IPS-NIHi11 (cell line): ENCODE measurements at places on chromosomes 11 and 22.
A peak's percentile ranks its signal among the peaks of the same experiment; 100 is the strongest.

GRCh38 chr22:17950651-17951214 lies 73.6 kb downstream of the MICAL3 start:
- DNase-seq, result no peak

GRCh38 chr11:126133901-126134300 lies 71.2 kb upstream of the CDON start:
- no peak for DNase-seq

GRCh38 chr22:37880668-37881440 lies 25.2 kb upstream of the MICALL1 start:
- DNase-seq, result no peak

DNA sequence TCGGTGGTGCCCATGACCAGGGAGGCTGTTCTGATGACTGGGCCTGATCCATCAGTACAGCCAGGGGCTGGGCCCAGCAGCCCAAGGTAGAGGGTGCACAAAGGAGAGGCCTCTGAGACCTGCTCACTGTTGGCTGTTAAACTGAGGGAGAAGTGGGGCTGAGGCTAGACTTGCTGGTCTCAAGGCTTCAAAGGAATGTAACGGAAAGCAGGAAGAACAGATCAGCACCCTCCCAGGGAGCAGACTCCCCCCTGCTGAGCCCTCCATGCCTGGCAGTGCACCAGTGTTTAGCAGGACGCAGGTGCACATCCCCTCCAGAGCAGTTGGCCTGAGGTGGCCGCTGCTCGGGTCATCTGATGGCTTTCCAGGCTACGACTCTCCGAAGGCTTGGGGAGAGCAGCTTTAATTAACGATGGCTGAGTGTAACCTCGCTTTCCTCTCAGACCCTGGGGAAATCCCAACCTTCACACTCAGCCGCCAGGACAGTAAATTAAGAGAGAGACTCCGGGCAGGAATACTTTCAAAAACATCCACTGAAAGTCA lies 255.7 kb upstream of the NARS2 start:
- peak; percentile 26 for DNase-seq

- no peak for DNase-seq
Observed at GRCh38 chr11:57560146-57560545, 7.3 kb downstream of the UBE2L6 start.

- no peak for DNase-seq
Observed at GRCh38 chr22:26646158-26646557, 11.2 kb upstream of the MIAT start.

GRCh38 chr11:131809203-131809918 lies 438.9 kb downstream of the NTM start:
- no peak for DNase-seq

DNA sequence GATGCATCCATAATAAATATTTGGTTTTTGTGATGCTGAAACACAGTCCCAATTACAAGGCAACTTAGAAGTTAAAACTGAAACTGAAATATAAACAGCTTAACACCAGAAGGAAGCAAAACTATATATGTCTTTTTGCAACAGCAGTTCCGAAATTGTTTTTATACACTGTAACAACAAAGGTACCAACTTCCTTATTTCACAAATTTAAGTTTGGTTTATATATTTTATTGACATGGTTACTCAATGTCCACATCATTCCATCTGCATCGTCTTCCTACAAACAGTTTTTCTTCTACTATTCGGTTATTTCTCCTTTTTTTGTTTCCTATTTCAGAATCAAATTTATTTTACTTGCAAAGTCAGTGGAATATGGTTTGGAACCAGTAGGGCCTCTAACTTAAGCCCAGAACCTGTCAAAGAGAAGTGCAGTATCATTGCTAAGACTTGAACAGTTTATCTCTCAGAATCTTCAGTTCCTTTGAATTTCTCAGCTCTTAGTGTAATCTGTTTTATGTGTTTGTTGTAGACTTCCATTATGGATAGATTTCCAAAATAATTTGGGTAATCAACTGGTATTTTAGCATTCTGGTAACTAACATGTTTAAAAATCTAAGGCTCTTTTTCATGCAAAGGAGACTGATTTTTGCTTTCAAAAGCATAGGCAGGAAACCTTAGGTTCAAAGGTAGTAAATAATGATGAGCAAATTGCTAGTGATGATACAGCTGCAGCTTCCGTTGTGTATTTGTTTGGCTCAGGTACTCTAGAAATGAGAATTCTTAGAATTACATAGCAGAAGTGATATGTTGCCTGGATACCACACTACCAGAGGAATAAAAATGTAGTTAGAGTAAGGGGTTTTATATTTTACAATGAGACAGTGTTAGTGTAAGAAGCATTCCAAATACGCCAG lies 8.2 kb upstream of the HSPA8 start:
- no peak for DNase-seq

DNA sequence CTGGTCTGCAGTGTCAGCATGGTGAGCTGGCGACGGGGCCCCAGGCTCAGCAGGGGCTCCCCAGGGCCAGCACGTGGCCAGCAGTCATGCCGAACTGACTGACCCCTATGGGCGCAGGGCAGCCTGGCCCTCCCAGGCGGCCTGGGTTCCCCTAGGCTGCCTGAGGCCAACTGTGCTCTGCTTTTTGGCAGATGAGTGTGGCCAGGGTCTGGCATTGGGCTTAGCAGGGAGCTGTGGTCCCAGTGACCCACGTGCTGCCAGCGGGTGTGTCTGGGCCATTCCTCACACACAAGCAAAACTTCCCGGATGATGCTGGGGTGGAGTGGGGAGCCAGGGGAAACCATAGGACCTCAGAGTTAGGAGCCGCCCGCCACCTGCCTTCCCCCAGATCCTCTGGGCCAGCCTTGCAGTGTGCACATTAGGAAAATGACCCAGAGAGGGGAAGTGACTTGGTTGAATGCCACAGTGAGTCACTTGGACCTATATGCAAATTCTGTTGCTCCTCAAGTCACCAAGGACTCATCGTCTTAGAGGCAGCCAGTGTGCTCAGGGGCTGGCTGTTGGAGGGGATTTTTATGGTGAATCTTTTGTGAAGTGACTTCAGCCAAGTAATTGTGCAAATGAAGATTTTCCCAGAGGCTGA lies 6.5 kb downstream of the ADORA2A start:
- DNase-seq, result no peak

- no peak for DNase-seq
Observed at GRCh38 chr22:19067696-19068348, 54.4 kb downstream of the DGCR2 start.

DNA sequence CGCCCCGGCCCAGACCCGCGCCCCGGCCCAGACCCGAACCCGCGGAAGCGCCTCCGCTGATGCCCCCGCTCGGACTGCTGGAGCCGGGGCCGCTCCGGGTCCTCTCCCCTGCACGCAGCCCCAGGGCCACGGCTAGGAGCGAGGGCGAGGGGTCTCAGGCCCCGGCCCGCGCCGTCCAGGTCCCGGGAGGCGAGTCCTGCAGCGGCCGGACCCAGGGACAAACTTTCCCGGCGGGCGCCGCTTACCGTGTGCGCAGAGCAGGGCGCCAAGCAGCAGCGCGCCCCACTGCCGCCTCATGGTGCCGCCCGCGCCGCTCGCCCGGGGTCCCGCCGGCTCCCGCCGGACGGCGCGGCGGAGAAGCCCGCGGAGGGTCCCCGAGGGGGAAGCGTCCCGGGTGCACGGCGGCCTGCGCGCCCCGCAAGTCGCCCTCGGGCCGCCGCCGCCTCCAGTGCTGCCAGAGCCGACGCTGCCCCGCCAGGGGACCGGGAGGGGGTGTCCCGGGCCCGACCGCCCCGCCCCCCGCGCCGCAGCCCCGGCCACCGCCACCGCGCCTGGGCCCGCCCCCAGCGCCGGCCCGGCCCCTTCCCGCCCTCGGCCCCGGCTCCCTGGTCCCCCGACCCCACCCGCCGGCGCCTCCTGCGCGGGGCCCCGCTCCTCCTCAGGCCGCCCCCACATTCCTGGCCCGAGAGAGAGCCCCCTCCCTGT lies at the start of gene LRP4:
LRP4 (minus strand) TSS at position 468 of the 705 bp plus-strand sequence; CDS start at position 297, 171 bp downstream.
- DNase-seq, result peak; percentile 88

DNA sequence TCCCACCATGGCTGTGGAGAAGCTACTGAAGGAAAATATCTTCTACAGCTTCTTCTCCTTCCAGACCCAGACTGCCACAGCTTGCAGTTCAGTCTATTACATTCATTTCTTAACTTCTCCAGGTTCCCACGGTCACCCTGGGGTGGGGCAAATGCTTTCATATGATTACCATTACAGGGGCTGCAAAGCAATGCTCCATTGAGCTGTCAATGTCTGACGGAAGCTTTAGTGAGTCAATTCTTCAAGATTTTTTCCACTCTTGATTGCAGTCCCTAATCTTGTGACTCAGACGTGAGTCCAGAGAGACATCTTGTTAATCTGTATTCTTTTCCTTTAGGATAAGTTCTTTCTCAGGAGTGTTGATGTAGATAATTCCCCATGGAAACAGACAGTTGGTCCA lies 233.4 kb upstream of the DDI1 start:
- no peak for DNase-seq

- DNase-seq, result no peak
Observed at GRCh38 chr11:12604557-12605153, 69.6 kb upstream of the TEAD1 start.

- no peak for DNase-seq
Observed at GRCh38 chr22:19879246-19879570, 24.5 kb upstream of the GNB1L start.

GRCh38 chr11:74196781-74197486 lies 25.8 kb downstream of the PPME1 start:
- DNase-seq, result no peak

GRCh38 chr11:133265530-133266035 lies 266.7 kb downstream of the OPCML start:
- no peak for DNase-seq

DNA sequence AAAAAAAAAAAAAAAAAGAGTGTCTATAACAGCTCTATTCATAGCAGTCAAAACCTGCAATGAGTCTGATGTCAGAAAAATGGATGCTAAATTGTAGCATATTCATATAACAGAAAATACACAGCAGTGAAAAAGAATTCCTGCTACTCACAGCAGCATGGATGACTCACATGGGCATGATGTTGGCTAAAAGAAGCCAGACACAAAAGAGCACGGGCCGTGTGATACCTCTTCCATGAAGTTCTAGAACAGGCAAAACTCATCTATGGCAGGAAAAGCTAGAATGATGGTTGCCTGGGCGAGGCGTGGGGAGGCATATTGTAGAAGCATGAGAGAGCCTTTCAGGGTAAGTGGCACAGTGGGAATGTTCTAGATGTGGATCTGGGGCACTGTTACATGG lies 18.9 kb downstream of the PLAAT3 start:
- no peak for DNase-seq

GRCh38 chr11:134822897-134823296 lies 410.9 kb upstream of the B3GAT1 start:
- DNase-seq, result no peak

GRCh38 chr11:10770626-10771254 lies 19.7 kb downstream of the CTR9 start:
- DNase-seq, result peak; percentile 72

DNA sequence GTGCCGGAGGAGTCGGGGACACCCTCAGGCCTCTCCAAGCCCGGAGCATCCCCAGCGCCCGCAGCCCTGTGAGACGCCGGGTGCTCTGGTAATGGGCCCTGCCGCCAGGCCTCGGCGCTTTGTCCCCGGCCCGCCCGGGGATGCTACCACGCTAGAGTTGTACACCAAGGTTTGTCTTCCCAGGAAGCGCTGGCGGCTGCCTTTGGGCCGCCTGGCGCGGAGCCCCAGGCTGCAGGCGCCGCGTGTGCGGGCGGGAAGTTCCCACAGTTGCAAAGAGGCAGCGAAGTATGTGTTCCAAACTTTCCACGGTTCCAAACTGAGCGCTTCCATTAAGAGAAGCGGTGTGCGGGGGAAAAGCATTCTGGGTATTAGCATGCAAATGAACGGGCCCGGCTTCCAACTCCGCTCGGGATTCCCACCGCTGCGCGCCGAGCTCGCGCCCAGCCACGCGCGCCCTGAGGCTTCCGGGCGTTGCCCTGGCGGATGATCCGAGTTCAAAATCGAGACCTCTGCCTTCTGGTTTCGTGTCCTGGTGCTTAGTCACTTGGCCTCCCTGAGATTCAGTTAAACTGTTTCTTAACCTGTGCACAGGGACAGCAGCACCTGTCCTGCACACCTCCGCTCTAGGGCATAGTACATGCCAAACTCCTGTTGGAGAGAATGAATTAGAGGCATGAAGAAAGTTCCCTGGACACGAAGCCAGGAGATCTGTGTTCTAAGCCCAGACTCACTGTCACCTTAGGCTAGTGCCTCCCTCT lies 1.3 kb upstream of the PATZ1 start:
- DNase-seq, result peak; percentile 68

DNA sequence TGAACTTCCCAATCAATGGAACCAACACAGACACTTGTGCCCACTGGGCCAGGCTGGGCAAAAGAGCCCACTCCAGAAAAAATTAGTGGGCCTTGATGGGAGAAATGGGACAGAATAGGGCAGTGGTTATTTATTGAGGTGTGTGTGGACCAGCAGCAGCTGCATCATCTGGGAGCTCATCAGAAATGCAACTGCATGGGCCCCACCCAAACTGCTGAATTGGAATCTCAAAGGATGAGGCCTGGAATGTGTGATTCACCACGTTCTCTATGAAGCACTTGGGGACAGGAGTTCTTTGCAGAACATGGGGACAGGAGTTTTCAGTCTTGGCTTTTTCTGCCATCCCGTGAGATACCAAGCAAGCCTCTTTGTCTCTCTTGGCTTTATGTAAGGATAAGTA lies 255.6 kb upstream of the PLET1 start:
- no peak for DNase-seq

GRCh38 chr11:99376463-99376862 lies 355.7 kb downstream of the CNTN5 start:
- DNase-seq, result no peak
